MCF 10A (cell line): ENCODE measurements at places on chromosomes 2 and 18. TPM values are rescaled to one million over a fixed set of nuclear protein-coding genes. Genes with fewer than 3 reads are reported as not detected.
A peak's percentile ranks its signal among the peaks of the same experiment; 100 is the strongest.

DNA sequence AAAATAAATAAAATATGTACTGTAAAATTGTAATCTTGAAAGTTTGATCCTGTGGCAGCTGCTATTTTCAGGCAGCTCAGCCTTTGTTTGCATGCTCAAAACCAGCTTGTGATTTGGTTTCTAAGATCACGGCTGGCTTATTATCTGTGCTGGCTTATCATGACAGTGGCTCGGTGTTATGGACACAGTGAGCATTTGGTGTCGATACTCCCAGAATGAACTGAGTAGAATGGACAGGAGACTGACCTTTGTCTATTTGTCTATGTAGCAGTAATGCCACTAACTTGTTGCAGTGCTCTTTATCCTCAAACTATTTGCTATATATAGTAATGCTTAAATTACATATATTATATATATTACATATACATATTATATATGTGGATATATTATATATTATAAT lies 58.8 kb downstream of the NEDD4L start:
- H3K27ac ChIP-seq, result no peak overlapping the region
- no peak overlapping the region for H3K4me3 ChIP-seq
- H3K4me1 ChIP-seq, result no peaks in the 10 kb centered on the region
- no peak for DNase-seq
- no peaks in the 10 kb centered on the region for H3K36me3 ChIP-seq
- H3K27me3 ChIP-seq, result no peaks in the 10 kb centered on the region

GRCh38 chr2:30580391-30580790 lies 133.3 kb downstream of the LCLAT1 start:
- no peak overlapping the region for H3K27ac ChIP-seq
- H3K4me1 ChIP-seq, result no peaks in the 10 kb centered on the region
- H3K27me3 ChIP-seq, result no peaks in the 10 kb centered on the region

- no peak overlapping the region for H3K4me3 ChIP-seq
- no peak overlapping the region for H3K27ac ChIP-seq
- no peaks in the 10 kb centered on the region for H3K36me3 ChIP-seq
- no peaks in the 10 kb centered on the region for H3K27me3 ChIP-seq
- DNase-seq, result no peak
- peaks cover 4% of the 10 kb centered on the region for H3K4me1 ChIP-seq
Observed at GRCh38 chr2:127650041-127650784, 4.3 kb downstream of the GPR17 start.

- peaks cover 23% of the 10 kb centered on the region for H3K27me3 ChIP-seq
- no peak overlapping the region for H3K27ac ChIP-seq
- H3K4me1 ChIP-seq, result no peaks in the 10 kb centered on the region
- no peak overlapping the region for H3K4me3 ChIP-seq
Observed at GRCh38 chr2:133871545-133872209, 303.4 kb upstream of the NCKAP5 start.

The LIPG gene
- 57.8 and 67.6 TPM in 2 replicates for total RNA-seq

DNA sequence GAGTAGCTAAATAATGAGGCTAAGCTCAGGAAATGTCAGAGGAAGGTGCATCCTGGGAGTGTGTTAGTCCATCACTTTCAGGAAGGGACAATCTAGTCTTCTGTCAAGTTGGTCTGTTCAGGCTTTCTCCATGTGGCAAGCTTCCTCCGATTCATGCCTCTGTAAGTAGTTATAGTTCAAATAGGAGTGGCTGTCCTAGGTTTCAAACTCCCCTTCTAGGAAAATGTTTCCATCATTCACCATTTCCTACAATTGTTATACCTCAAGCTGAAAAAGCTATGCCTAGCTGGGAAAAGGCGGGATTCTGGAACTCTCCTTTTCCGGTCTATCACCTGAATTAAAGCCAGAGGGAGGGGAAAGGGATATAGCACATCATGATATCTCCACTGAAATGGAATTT lies 287.7 kb upstream of the ZSWIM2 start:
- H3K27me3 ChIP-seq, result no peaks in the 10 kb centered on the region
- no peak overlapping the region for H3K4me3 ChIP-seq
- no peak overlapping the region for H3K27ac ChIP-seq

The DPYSL5 gene
- total RNA-seq, result not detected in 2 replicates

GRCh38 chr2:224925810-224926100 lies 116.5 kb downstream of the DOCK10 start:
- no peaks in the 10 kb centered on the region for H3K27me3 ChIP-seq
- peaks cover 9% of the 10 kb centered on the region for H3K4me1 ChIP-seq
- peaks cover 10% of the 10 kb centered on the region for H3K36me3 ChIP-seq

The POTEI gene
- not detected in 2 replicates for total RNA-seq

GRCh38 chr2:156890529-156891148 lies 366.9 kb upstream of the GALNT5 start:
- no peak overlapping the region for H3K27ac ChIP-seq
- H3K4me3 ChIP-seq, result no peak overlapping the region
- H3K27me3 ChIP-seq, result no peaks in the 10 kb centered on the region
- H3K4me1 ChIP-seq, result peaks cover 14% of the 10 kb centered on the region
- no peaks in the 10 kb centered on the region for H3K36me3 ChIP-seq
- DNase-seq, result no peak

The SGPP2 gene
- total RNA-seq, result 33.3 and 47.4 TPM in 2 replicates

- no peak overlapping the region for H3K4me3 ChIP-seq
- DNase-seq, result peak; percentile 69
- peak overlapping the region; percentile 12 for H3K27ac ChIP-seq
- no peaks in the 10 kb centered on the region for H3K36me3 ChIP-seq
- H3K27me3 ChIP-seq, result no peaks in the 10 kb centered on the region
- no peaks in the 10 kb centered on the region for H3K4me1 ChIP-seq
Observed at GRCh38 chr2:205235434-205235833, 446.9 kb upstream of the NRP2 start.

The SLC9A4 gene
- 0.07 TPM in 1 of 2 replicates, not detected in the other for total RNA-seq

DNA sequence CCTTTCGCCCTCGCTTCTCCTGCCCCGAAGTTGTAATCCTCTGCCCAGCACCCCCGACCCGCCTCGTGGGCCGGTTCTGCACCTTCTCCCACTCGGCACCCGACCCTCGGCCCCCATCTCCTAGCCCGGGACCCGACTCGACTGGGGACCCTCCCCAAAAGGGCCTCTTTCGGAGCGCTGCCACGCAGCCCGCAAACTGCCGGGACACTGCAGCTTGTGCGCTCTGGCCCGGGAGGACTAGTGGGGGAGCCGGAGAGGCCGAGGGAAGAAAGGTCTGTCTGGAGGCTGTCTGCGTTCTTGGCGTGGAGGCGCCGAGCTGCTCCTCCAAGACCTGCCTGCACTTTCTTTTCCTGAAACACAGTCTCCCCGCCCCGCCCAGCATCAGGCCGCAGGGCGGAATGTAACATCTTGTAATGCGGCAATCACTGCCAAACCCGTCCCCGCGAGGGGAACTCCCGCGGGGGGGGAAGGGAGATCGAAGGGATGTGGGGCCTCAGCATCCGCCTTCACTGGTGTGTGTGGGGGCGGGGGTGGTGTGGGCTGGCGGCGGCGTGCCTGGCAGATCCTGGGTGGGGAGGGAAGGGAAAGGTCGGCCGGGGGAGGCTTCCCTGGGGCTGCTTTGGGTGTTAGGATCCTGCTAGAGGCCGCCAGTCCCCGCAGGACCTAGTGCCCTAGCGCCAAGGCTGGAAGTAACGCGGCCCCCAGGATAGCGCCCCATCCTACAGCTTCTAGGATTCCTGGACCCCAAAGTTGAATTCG lies 7.4 kb downstream of the DLX2 start:
- no peaks in the 10 kb centered on the region for H3K36me3 ChIP-seq
- DNase-seq, result peak; percentile 87
- H3K4me1 ChIP-seq, result peaks cover 32% of the 10 kb centered on the region
- no peaks in the 10 kb centered on the region for H3K27me3 ChIP-seq

The ODC1 gene
- total RNA-seq, result 321 and 341 TPM in 2 replicates

DNA sequence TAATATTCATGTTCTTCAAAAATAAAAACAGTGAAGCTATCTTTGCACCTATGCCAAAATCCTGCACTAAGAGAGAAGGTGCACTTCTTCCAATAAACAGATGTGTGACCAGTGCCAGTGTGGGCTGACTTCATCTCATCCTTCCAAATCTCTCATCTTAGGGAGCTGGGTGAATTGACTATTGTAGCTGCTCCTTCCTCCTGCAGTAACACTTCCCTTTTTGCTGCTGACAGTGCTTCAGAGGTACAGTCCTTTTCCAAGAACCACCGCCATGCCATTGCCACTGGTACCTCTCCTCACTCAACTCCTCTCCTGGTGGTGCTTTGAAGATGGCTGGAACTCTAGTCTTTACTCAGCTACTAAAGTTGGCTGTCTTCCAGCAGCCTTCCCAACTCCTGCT lies 42.1 kb upstream of the ARHGAP25 start:
- H3K36me3 ChIP-seq, result no peaks in the 10 kb centered on the region
- no peak for DNase-seq
- no peak overlapping the region for H3K27ac ChIP-seq
- H3K27me3 ChIP-seq, result no peaks in the 10 kb centered on the region
- no peaks in the 10 kb centered on the region for H3K4me1 ChIP-seq

- H3K4me3 ChIP-seq, result peak overlapping the region; percentile 82
- H3K36me3 ChIP-seq, result no peaks in the 10 kb centered on the region
- DNase-seq, result no peak
Observed at GRCh38 chr18:77133051-77133834, 660 bp upstream of the MBP start.

The MEP1B gene
- total RNA-seq, result not detected in 2 replicates

DNA sequence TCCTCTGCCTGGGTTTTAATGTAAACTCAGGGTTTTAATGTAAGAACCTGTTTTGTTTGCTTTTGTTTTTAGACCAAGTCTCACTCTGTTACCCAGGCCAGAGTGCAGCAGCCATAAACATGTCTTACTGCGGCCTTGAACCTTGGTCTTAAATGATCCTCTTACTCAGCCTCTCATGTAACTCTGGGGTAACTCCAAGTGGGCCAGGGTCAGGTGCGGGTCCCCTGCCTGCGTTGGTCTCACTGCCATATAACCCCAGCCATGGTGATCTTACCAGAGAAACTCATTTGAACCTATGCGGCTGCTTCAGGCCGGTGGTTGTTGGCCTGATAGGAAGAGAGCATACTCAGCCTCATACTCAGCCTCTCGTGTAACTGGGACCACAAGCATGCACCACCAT lies 89.3 kb downstream of the AGAP1 start:
- no peaks in the 10 kb centered on the region for H3K36me3 ChIP-seq
- DNase-seq, result no peak
- no peaks in the 10 kb centered on the region for H3K4me1 ChIP-seq
- no peak overlapping the region for H3K27ac ChIP-seq
- no peak overlapping the region for H3K4me3 ChIP-seq

DNA sequence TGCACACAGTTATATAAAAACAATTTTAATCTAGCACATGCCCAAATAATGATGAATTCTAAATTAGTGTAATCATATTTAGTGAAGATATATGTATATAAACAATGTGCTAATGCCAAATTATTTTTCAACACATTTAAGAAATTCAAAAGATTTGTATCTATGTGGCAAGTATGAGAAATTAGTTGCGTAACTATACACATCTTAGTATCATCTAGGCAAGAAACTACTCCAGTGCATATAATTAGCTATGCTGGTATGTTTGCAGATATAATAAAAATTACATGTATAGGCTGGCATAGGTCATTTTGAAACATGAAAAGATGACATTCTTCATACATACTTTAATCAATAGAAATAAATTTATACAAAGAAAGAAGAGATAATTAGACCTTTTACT lies 252.0 kb upstream of the VWC2L start:
- no peaks in the 10 kb centered on the region for H3K4me1 ChIP-seq
- no peak overlapping the region for H3K27ac ChIP-seq
- H3K27me3 ChIP-seq, result no peaks in the 10 kb centered on the region
- H3K36me3 ChIP-seq, result no peaks in the 10 kb centered on the region

DNA sequence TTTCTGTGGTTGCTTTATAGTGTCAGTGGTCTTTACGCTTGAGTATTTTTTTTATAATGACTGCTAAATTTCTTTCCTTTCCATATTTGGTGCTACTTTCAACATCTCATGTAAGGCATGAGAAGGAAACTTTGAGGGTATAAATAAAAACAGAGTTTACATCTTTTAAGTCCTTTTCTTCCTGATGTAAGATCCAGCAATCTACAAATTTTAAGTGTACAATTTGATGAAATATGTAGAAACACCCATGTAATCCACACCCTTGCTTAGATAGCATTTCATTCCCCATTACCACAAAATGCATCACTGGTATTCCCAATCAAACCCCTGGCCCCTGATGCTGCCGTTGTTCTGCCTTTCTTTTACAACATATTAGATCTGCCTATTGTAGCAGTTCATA lies 769.1 kb downstream of the CCDC85A start:
- no peaks in the 10 kb centered on the region for H3K27me3 ChIP-seq
- H3K36me3 ChIP-seq, result no peaks in the 10 kb centered on the region
- DNase-seq, result no peak
- H3K4me3 ChIP-seq, result no peak overlapping the region
- no peaks in the 10 kb centered on the region for H3K4me1 ChIP-seq
- no peak overlapping the region for H3K27ac ChIP-seq

The STAT4 gene
- total RNA-seq, result 0.83 and 1.4 TPM in 2 replicates

DNA sequence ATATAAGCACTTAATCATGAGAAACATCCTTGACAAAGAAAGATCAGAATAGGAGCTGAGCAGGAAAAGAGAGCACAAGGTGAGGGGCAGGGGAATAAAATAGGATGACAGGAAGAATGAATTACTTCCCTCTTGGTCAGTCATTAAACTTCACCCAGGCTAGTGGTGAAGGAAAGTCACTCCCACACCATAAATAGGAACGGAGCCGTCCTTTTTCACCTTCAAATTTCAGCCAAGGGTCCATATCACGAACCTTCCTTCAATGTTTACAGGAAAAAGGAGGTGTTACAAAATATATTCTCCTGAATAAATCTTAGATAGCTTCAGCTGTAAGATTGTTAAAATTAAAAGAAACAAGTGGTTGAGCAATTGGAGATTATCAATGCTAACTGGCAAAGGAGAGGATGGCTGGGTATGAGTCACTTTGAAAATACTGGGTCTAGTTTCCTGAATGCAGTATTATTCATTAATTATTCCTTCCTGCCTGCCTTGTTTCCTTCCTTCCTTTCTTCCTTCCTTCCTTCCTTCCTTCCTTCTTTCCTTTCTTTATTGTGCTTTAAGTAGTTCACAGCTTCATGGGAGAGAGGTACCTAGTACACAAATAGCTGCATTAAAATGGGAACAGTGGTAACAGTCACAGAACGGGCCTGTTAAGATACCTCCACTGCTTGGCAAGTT lies 292.3 kb upstream of the ID2 start:
- H3K36me3 ChIP-seq, result no peaks in the 10 kb centered on the region
- H3K4me3 ChIP-seq, result no peak overlapping the region
- peak; percentile 49 for DNase-seq
- H3K4me1 ChIP-seq, result no peaks in the 10 kb centered on the region
- H3K27ac ChIP-seq, result no peak overlapping the region

The DTNA gene
- 0.91 TPM in 1 of 2 replicates, not detected in the other for total RNA-seq

The FBXO36 gene
- 2.2 and 3.6 TPM in 2 replicates for total RNA-seq

DNA sequence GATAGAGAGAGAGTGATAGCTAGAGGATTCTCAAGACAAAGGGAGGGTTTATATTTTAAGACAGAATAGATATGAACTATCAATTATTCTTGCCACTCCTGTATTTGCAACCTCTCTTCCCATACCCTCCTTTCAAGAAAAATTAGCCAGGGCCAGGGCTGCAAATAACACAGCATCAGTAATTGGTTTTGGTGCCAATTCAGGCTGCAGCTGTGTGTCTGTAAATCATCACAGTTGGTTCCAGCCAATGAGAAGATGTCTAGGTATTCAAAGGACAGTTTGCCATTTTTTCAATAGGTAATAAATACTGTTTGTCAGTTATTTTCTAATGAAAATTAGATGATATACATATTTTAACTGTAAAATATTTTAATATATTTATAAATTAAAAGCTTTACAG lies 73.5 kb downstream of the WDPCP start:
- no peaks in the 10 kb centered on the region for H3K4me1 ChIP-seq
- no peak overlapping the region for H3K4me3 ChIP-seq
- no peaks in the 10 kb centered on the region for H3K27me3 ChIP-seq
- no peak for DNase-seq

The SPP2 gene
- not detected in 2 replicates for total RNA-seq

- peaks cover 66% of the 10 kb centered on the region for H3K27me3 ChIP-seq
- no peak overlapping the region for H3K27ac ChIP-seq
- no peak overlapping the region for H3K4me3 ChIP-seq
- H3K4me1 ChIP-seq, result no peaks in the 10 kb centered on the region
Observed at GRCh38 chr2:235142601-235143000, 190.8 kb downstream of the SH3BP4 start.

The CNGA3 gene
- not detected in 2 replicates for total RNA-seq
